ENCODE measurements at places on chromosomes 13 and 19.

DNA sequence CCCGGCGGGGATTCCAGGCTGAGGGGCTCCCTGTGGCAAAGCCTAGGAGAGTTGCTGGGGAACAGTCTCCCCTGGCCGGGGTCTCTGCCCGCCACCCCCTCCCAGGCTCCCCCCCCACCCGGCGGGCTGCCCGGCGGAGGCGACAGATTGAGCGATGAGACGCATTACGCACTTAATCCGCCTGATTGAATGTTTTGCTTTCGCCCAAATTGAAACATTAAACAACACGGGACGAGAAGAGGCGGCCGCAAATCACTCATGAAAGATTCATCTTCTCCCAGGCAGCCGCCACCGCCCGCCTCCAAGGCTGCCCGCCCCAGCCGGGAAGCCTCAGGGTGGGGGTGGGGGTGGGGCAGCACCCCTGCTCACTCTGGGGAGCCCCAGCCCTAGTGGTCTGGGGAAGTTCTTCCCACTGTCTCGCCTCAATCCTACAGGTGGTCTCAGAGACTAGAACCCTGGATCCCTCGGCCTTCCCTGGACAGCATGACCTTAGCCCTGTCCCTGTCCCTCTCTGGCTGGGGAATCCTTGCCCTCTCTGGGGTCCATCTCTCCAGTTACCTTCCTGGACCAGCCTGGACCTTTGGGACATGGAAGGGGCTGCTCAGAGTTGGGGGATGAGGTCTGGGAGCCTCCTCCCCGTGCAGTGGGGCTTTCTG is 7.6 kb upstream of the ERFL start:
- DNase-seq: no peak

GRCh38 chr19:21751384-21751783 is 16.0 kb downstream of the ZNF100 start:
- peak; percentile 33 for DNase-seq

GRCh38 chr13:106499113-106499512 is 36.3 kb downstream of the EFNB2 start:
- DNase-seq: no peak

DNA sequence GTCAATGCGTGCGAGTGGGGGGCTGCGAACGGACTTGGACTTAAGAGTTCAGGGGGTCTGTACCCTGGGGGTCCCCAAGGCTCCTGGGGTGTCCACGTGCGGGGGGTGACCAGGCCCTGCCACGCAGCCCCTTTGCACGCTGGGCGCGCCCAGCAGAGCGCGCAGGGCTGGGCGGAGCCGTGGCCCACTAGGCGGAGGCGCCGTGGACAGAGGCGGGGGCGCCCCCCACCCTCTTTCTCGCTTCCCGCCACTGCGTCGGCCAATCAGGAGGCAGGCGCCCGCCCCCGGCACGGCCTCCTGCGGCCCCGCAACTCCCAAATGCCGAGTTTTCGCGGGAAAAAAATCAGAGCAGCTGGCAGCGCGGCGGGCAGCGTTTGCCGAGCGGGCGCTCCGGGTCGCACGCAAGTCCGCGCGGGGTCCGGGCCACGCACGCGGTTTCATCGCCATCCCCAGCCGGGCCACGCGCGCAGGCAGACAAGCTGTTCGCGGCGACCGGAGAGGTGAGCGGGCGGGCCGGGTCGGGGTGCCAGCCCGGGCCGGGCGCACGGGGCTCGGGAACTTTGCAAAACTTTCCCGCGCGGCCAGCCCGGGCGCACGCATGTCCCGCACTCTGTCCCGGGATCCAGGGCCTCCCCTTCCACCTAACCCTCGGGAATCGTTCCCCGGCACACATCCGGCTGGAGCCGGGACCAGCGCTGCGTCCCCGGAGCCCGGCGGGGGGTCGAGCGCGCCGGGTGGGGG is at the start of gene UHRF1:
TSS of gene UHRF1 (plus strand) at position 346 of the 741 bp plus-strand sequence. CDS start 1,385 bp downstream, outside the sequence.
- DNase-seq: no peak

GRCh38 chr13:50722440-50723125 is 120.9 kb downstream of the DLEU7 start:
- DNase-seq: no peak

DNA sequence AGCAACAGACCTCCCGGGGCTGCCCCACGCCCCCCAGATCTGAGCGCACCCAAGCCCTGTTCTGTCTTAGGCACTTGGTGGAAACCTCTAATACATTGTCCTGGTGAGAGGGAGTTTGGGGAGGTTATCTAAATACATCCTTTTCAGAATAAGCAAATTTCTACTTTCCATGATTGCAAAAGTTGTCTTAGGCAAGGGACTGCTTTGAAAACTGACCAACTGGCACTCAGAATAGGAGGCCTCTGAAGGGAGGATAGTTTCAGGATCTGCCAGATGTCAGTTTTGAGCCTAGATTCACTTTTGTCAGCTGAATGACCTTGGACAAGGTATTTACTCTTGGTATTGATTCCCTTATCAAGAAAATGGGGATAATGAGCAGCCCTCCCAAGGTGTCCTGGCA is 11.8 kb downstream of the SERP2 start:
- peak; percentile 23 for DNase-seq

DNA sequence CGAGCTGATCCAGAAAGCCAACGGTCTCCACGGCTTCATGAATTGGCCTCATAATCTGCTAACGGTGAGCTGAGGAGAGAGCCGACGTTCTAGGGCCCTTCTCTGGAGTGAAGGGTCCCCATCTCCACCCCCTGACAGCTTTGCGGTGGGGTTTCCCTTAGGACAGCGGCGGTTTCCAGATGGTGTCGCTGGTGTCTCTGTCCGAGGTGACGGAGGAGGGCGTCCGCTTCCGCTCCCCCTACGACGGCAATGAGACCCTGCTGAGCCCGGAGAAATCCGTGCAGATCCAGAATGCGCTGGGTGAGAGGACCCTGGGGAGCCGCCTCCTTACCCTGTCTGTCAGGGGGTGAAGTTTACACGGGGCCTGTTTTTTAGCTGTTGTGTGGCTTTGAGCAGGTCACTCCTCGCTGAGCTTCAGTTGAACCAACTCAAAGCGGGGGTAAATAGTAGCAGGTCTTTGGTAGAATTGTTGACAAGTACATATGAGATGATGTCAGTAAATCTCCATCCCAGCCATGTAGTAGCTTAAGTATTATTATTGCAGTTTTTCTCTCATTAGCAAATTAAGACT is 801 bp downstream of the QTRT1 start:
- DNase-seq: no peak

GRCh38 chr13:32849369-32849768 is 166.9 kb upstream of the KL start:
- no peak for DNase-seq

GRCh38 chr13:22082030-22082429 is 411.2 kb downstream of the FGF9 start:
- no peak for DNase-seq
